Fibroblast of lung (primary cell): ENCODE measurements at places on chromosomes 7 and 10.

- H3K27me3 ChIP-seq, result peaks cover 32% of the 10 kb centered on the region
- no peak overlapping the region for H3K4me3 ChIP-seq
- H3K36me3 ChIP-seq, result no peaks in the 10 kb centered on the region
- DNase-seq, result peak; percentile 50
These were observed 1.3 kb upstream of the SPOCK2 start for GRCh38 chr10:72089618-72090017.

GRCh38 chr10:127826154-127826725, 66.5 kb downstream of the CLRN3 start:
- no peaks in the 10 kb centered on the region for H3K36me3 ChIP-seq
- H3K4me3 ChIP-seq, result no peak overlapping the region
- no peaks in the 10 kb centered on the region for H3K27me3 ChIP-seq
- no peak overlapping the region for H3K27ac ChIP-seq
- DNase-seq, result no peak
- H3K4me1 ChIP-seq, result no peaks in the 10 kb centered on the region

DNA sequence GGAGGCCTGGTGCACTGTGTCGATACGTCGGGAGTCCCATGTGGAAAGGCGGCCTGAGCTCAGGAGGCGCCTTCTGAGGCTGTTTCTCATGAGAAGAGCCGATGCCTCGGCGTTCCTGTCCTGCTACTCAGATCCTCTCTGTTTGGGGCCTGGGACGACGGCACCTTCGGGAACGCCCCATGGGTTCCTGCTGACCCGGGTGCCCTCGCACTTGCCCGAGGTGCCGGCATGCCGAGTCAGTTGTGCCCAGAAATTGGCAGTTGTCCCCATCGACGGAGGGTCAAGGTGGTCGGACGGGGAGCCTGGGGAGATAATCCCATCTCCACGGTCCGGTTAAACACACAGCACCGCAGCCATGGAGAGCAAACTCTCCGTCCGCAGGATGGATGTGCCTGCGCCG, 33.0 kb downstream of the NKX6-2 start:
- no peak overlapping the region for H3K4me3 ChIP-seq
- no peak for DNase-seq
- no peak overlapping the region for H3K27ac ChIP-seq
- no peaks in the 10 kb centered on the region for H3K27me3 ChIP-seq
- peaks cover 3% of the 10 kb centered on the region for H3K36me3 ChIP-seq
- no peaks in the 10 kb centered on the region for H3K4me1 ChIP-seq

GRCh38 chr7:150973571-150974451, 4.3 kb downstream of the KCNH2 start:
- no peak for DNase-seq
- H3K27me3 ChIP-seq, result peaks cover 64% of the 10 kb centered on the region
- H3K4me1 ChIP-seq, result no peaks in the 10 kb centered on the region
- no peak overlapping the region for H3K27ac ChIP-seq
- H3K4me3 ChIP-seq, result no peak overlapping the region

DNA sequence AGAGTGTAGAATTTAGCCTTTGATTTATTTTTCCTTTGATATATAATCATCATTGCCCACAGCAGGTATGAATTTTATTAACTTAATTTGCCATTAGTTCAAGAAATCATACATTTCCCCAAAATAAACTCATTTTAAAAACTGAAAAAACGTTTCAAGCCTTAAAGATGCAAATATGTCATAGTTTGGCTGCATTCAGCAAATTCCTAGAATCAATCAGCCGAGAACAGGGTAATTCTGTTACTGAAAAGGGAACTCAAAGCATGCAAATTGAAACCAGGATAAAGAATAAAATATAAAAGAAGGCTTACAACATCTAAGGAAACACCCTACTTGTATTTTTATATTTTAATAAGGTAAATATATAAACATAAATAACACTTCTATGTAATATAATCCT, 233.8 kb upstream of the PRKCQ start:
- no peaks in the 10 kb centered on the region for H3K4me1 ChIP-seq
- H3K27me3 ChIP-seq, result no peaks in the 10 kb centered on the region
- H3K4me3 ChIP-seq, result no peak overlapping the region
- DNase-seq, result no peak
- H3K36me3 ChIP-seq, result no peaks in the 10 kb centered on the region

- no peaks in the 10 kb centered on the region for H3K4me1 ChIP-seq
- no peaks in the 10 kb centered on the region for H3K27me3 ChIP-seq
- H3K4me3 ChIP-seq, result no peak overlapping the region
- H3K36me3 ChIP-seq, result no peaks in the 10 kb centered on the region
These were observed 27.5 kb downstream of the PDGFA start for GRCh38 chr7:491958-492713.

DNA sequence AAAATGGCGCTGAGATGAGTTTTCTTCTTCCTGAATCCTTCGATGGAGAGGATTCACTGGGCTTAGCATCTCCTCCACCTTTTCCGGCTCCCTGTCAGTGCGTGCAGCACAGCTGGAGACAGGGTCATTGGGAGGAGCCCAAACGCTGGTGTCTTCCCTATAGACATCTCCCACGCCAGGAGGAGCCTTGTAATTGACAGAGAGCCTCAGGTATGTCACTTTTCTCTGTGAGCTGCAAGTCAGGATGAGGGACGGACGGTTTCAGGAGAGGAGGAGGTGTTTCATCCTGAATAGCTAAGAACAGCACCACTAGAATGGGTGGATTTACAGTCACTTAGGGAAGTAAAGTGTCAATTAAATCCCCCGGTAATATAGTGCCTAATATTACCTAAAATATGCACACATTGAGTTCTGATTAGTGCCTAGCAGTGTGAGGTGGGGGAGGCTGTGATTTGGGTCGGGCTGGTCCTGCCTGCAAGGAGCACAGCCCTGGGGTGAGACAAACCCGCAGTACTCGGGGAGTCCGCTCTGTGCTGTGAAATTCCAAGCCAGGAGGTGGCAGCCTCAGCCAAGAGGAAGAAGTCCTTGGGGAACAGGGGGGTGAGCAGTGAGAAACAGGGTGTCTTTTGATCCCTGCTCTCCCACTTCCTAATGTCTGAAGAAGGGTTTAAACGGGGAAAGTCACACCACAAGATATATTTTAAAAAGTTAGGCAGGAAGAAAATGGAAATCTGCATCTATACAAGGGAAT, 28.2 kb downstream of the IL15RA start:
- H3K27ac ChIP-seq, result no peak overlapping the region
- no peaks in the 10 kb centered on the region for H3K36me3 ChIP-seq
- no peak overlapping the region for H3K4me3 ChIP-seq
- peaks cover 20% of the 10 kb centered on the region for H3K4me1 ChIP-seq
- no peaks in the 10 kb centered on the region for H3K27me3 ChIP-seq

GRCh38 chr7:28509251-28510025, 97.1 kb downstream of the CREB5 start:
- peak; percentile 50 for DNase-seq
- H3K27me3 ChIP-seq, result no peaks in the 10 kb centered on the region
- H3K4me1 ChIP-seq, result no peaks in the 10 kb centered on the region
- no peaks in the 10 kb centered on the region for H3K36me3 ChIP-seq
- H3K4me3 ChIP-seq, result no peak overlapping the region

GRCh38 chr7:94701555-94701973, 45.6 kb upstream of the SGCE start:
- peak; percentile 19 for DNase-seq
- H3K4me3 ChIP-seq, result no peak overlapping the region
- no peaks in the 10 kb centered on the region for H3K27me3 ChIP-seq
- no peak overlapping the region for H3K27ac ChIP-seq
- peaks cover 10% of the 10 kb centered on the region for H3K4me1 ChIP-seq

DNA sequence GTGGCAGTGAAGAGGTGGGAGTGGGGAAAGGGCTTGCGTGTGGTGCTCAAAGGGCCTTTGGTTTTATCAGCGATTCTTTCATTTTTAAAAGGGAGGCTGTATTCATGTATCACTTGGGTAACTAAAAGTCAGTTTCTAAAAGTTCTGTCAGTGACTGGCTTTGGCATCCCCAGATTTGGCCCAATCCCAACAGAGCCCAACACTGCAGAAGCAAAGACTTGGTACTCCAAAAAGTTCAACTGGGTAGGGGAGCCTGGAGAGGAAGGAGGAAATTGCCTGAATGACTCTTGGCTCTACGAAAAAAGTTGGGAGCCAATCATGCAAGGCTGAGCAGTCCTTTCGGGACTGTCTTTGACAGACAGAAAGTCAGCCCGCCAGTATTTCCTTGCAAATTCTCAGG, 54.5 kb upstream of the COL13A1 start:
- no peak for DNase-seq
- no peak overlapping the region for H3K27ac ChIP-seq
- H3K36me3 ChIP-seq, result no peaks in the 10 kb centered on the region
- H3K4me1 ChIP-seq, result no peaks in the 10 kb centered on the region

DNA sequence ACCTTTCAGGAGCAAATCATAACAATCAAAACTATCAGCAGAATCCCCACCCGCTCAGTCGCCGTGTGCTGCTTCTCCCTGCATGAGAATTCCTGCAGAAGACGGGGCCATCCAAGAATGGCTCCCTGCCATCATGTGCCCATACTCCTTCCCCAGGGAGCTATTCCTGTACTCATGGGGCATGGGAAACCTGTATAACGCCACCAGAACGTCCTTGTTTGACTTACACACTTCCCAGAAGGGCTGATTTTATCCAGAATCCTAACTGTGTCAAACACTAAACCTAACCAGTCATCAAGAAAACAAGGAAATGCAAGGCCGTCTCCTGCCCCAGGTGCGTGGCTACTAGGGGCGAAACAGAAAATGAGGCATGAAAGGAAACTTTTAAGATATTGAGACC, 16.0 kb downstream of the DIP2C start:
- no peaks in the 10 kb centered on the region for H3K27me3 ChIP-seq
- no peaks in the 10 kb centered on the region for H3K36me3 ChIP-seq
- no peak overlapping the region for H3K27ac ChIP-seq
- H3K4me3 ChIP-seq, result no peak overlapping the region
- no peaks in the 10 kb centered on the region for H3K4me1 ChIP-seq
- DNase-seq, result no peak

DNA sequence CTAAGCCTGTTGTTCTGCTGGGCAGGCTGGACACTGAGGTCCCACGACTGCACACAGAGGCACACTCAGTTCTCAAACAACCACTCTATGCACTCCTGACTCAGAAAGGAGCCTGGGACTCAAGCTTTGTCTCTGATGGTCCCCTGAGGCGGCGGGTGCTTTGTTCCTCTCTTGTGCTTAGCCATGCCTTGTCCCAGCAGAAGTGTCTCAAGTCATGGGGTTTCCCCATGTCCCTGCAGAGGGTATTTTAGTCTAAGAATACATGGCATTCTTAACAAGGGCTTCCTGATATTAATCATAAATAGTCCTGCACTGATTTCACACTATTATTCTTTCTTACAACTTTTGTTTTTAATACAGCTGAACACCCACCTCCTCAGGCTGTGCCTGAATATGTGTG, 72.5 kb downstream of the CXCL12 start:
- H3K27me3 ChIP-seq, result no peaks in the 10 kb centered on the region
- H3K4me3 ChIP-seq, result no peak overlapping the region
- H3K4me1 ChIP-seq, result no peaks in the 10 kb centered on the region
- H3K27ac ChIP-seq, result no peak overlapping the region

- peaks cover 4% of the 10 kb centered on the region for H3K4me1 ChIP-seq
- H3K36me3 ChIP-seq, result no peaks in the 10 kb centered on the region
- no peak overlapping the region for H3K4me3 ChIP-seq
- DNase-seq, result no peak
These were observed 17.7 kb upstream of the GTPBP4 start for GRCh38 chr10:970311-971149.

GRCh38 chr10:91909117-91909677, at the start of gene FGFBP3:
TSS of gene FGFBP3 (minus strand) at chr10:91909486. CDS start at chr10:91908969, 517 bp downstream.
- no peaks in the 10 kb centered on the region for H3K4me1 ChIP-seq
- no peaks in the 10 kb centered on the region for H3K36me3 ChIP-seq
- H3K27me3 ChIP-seq, result no peaks in the 10 kb centered on the region
- H3K27ac ChIP-seq, result no peak within 1 kb of the TSS

GRCh38 chr7:70710011-70710480, 421.9 kb upstream of the GALNT17 start:
- H3K36me3 ChIP-seq, result no peaks in the 10 kb centered on the region
- H3K27ac ChIP-seq, result no peak overlapping the region
- DNase-seq, result peak; percentile 72
- no peak overlapping the region for H3K4me3 ChIP-seq

DNA sequence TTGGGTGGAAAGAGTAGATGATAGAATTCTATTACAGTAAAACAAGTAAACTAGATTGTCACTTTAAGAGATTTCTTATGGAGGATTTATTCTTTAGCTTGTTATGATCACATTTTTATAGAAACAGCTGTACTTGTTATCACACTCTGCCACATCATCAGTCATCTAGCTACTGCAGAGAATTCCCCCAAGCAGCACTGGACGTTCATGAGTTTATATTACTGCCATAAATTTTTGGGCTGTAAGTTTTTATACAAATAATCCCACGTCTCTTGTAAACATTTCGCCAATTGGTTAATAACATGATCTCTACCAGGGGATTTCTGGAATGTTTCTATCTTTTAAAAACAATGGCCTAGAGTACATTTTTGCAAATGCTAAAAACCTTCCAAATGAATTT, 238.8 kb downstream of the POLR1F start:
- no peaks in the 10 kb centered on the region for H3K4me1 ChIP-seq
- H3K27me3 ChIP-seq, result no peaks in the 10 kb centered on the region
- H3K27ac ChIP-seq, result no peak overlapping the region
- H3K36me3 ChIP-seq, result no peaks in the 10 kb centered on the region
- DNase-seq, result peak; percentile 80

DNA sequence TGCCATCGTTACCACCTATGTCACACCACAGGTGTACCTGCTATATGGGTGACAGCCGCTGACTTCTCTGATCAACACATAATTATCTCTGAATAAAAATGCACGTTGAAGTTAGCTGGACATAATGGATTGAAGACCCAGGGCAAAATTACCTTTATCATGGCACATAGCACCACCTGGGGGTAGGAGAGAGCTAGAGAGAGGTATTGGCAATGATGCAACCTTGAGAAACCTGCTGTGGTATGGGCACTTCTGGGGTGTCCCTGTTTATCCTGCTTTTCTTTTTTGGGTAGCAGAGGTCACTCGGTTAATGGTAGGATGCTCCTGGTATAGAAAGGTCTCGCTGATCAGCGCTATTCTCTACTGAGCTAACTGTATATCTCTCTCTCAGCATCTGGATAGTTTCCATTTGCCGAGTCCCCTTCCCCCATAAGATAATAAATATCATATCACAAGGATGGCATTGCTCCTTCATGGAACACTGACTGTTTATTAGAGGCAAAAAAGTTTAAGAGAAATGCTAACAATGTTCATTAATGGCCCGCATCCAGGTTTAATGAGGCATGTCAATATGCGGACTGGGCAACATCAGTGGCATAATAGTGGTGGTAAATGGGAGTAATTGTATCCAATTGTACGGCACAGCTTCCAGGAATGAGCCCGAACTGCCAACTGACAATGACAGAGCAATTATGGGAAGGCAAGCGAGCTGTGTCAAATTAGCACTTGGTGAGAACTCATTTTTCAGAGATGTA, 323.1 kb downstream of the TFEC start:
- H3K27me3 ChIP-seq, result no peaks in the 10 kb centered on the region
- no peaks in the 10 kb centered on the region for H3K4me1 ChIP-seq
- DNase-seq, result peak; percentile 16
- no peak overlapping the region for H3K27ac ChIP-seq
- no peak overlapping the region for H3K4me3 ChIP-seq

DNA sequence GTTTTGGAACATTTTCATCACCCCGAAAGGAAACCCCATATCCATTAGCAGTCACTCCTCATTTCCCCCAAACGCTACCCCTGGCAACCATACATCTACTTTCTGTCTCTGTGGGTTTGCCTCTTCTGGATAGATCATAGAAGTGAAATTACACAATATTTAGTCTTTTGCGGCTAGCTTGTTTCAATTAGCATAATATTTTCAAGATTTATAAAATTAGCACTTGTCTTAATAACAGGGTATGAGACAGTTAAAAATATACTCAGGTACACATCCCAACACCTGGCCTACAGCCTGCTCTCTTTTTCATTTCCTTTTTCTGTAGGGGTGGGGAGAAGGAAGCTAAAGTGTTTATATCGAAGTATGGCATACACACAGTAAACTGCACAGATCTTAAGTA, 81.4 kb upstream of the LRGUK start:
- no peaks in the 10 kb centered on the region for H3K36me3 ChIP-seq
- no peaks in the 10 kb centered on the region for H3K4me1 ChIP-seq
